ENCODE measurements at places on chromosomes 13 and 19.

- no peak for DNase-seq
Measured at GRCh38 chr13:24233351-24233901, 72.9 kb downstream of the SPATA13 start.

- DNase-seq, result no peak
Measured at GRCh38 chr13:41780715-41781706, 179.9 kb downstream of the VWA8 start.

DNA sequence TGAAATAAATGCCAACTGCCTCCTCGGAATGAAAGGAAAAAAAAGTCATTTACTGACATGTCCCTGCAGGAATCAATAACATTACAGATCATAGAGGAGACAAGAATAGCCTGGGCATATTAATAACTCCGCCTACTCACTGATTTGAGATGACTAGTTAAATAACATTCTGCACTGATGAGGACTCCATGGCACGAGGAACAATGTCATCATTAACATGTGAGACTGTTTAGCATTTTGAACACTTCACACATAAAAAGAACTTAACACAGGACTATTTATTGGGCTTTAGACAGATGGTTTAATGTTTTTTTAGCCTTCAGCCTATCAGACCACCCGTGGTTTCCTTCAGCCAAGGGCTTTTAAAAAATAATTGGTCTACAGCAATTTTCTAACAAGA is 170.1 kb downstream of the OLFM4 start:
- no peak for DNase-seq

- no peak for DNase-seq
Measured at GRCh38 chr13:34849406-34849805, 92.7 kb upstream of the NBEA start.

GRCh38 chr19:33437393-33437820 is 63.9 kb downstream of the CEBPG start:
- DNase-seq, result no peak

GRCh38 chr13:114097212-114097892 is 35.1 kb downstream of the RASA3 start:
- DNase-seq, result no peak

DNA sequence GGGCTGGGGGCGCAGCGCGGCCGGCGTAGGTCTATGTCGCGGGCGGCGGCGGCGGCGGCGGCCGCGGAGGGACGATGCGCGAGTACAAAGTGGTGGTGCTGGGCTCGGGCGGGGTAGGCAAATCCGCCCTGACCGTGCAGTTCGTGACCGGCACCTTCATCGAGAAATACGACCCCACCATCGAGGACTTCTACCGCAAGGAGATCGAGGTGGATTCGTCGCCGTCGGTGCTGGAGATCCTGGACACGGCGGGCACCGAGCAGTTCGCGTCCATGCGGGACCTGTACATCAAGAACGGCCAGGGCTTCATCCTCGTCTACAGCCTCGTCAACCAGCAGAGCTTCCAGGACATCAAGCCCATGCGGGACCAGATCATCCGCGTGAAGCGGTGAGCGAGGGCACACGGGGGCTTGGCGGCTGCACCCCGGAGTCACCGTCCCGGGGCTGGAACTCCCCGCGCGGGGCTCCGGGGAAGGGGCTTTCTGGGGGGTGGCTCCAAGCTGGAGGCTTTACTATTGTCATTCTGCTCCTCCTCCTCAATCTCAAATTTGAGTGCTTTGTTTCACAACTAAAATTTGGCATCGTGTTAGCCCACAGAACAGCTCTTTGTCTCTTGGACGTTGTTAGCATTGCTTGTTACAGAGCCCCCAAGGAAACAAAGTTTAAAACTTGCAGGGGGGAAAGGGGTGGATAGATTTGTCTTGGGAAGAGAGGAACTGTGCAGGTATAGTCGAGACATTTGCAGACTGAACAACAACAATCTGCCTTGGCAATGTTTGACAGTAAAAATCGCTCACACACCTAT is 630 bp downstream of the RAP2A start:
- DNase-seq, result peak; percentile 31

GRCh38 chr13:32426191-32426989 is 1.5 kb downstream of the N4BP2L1 start:
- DNase-seq, result peak; percentile 50

GRCh38 chr19:32308431-32309077 is 36.9 kb upstream of the ZNF507 start:
- DNase-seq, result no peak

DNA sequence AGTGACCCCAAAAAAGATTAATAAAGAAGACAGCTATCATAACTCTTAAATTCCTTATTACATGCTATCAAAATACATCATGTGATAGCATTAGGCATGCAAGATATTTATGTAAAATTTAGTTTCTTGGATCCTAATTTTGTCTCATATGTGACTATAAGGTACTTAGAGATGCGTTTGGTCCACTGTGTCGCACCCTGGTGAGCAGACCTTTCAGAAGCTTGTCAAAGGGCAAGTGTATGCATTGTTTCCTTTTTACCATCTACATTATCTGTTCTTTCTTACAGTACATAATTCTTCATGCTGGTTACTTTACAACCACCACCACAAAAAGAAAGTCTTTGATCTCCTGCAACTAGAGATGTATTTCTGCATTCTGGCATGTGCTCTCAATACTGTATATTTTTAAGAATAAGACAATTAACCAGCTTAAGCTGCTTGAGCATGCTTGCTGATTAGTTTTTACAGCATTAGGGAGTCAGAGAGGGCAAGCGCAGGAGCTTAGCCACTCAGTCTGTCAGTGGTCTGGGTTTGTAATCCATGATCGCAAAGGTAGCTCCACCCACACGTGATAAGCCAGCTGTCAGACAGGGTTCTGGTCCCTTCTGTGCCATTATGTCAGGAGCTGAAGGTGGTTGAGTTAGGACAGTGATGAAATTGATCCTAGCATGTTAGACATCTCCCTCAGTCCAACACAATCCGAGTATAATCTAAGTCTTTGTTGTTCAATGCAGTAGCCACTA is 500.9 kb downstream of the MYO16 start:
- DNase-seq, result no peak

DNA sequence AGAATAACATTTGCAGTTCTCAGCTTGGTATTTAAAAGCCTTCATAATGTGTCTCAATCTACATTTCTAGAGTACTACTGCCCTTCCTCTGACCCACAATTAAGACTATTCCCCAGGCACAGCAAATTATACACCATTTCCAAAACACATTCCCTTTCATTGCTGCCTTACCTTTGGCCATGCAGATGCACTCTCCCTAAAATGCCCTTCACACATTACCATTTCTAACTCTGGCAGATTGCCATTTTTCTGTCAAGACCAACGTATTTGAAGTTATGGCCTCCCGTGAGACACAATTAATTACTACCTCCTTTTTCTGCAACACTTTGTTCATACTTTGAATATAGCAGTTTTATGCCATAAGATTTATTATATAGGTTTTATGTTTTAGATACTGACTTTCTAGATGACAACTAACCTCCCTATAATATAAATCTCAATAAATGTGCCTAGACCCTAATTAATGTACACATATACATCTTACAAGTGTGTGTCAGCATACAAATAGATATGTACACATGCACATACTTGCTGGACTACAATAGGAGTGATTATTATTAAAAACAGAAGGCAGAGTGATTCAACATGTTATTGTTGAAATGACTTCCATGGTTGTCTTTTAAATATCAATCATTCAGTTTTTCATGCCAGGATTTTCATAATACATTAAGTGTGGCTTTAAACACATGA is 2902.5 kb downstream of the PCDH9 start:
- DNase-seq, result no peak

GRCh38 chr19:43747557-43748204 is 7.1 kb downstream of the SMG9 start:
- DNase-seq, result no peak
